ENCODE measurements at places on chromosomes 5 and 9.

- no peak for DNase-seq
These were observed 227.3 kb upstream of the DAPK1 start for GRCh38 chr9:87270221-87270847.

DNA sequence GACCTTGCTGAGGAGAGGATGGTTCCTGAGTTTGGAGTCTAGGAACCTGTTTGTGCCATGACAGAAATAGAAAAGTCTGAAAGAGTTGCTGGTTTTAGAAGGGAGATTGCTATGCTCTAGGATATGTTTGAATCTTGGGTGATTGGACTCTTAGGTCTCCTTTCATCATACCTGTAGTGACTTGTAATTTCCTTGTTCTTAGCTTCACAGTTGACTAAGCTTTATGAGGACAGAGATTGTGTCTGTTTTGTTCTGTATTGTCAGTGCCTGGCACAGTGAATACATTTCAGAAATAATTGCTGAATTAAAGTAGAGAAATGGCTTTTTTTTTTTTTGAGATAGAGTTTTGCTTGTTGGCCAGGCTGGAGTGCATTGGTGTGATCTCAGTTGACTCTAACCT, 31.5 kb downstream of the GAPVD1 start:
- DNase-seq = no peak

DNA sequence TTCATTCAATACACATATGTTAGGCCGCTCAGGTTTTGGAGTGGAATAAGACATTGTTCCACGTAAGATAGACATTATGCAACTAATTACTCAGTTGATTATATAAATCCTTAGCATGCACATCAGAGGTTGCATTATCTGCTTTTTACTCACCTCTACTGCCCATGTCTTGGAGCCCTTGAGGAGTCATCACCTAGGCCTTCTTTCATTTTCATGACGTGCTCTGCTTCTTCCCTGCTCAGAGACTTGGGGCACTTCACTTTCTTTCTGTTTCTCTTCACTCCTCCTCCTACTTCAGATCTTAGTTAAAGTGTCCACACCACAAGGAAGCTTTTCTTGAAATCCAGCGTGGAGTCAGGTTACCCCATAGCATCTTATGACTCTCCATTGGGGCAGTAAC, 241.1 kb downstream of the TLR4 start:
- DNase-seq = no peak

DNA sequence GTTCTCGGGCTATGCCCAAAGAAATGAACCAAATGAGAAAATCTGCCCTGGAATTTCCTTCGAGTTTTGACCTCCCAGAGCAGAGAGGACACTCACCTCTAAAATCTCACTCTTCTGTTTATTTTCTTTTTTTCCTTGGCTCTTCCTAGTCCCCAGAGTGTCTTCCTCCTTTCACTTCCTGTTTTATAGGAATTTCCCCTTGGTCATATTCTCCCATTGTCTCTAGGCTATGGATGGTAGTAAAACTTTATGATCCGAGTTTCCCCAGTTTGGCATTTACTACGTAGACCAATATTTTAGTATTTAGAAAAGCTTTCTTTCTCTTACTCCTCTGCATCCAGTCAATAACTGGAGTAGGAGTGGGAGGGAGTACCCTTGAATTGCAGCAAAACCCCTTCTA, 354.5 kb upstream of the ZNF608 start:
- DNase-seq = no peak

DNA sequence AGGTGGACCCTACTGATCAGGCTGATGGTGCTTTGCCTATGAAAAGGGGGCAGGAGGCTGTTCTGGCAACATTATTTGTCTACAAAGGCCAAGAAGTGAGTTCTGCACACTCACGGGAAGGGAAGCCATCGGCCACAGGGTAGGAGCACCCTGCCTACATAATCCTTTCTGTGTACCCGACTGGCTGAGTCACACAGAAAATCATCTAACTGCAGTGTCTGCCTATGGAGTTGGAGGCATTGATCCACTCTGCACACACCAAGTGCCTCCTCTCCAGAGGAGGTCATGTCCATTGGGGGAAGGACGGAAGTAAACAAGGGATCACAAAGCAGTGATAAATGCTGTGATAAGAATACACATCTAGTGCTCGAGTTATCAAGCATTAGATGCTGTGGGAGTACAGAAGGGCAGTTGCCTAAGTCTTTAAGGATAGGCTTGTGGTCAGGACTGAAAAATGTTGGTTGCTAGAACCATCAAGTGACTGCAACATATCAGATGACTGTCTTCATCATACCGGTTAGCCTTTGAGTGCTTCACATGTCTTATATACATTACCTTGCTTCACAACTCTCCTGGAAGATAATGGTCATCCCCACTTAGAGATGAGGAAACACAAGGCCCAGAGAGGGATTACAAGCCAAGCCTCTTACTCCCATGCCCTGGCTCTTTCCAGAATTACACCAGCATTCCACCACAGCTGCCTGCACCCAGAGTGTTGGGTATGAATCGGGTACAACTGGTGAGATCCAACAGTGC, 1.3 kb upstream of the SLC2A8 start:
- DNase-seq = no peak

DNA sequence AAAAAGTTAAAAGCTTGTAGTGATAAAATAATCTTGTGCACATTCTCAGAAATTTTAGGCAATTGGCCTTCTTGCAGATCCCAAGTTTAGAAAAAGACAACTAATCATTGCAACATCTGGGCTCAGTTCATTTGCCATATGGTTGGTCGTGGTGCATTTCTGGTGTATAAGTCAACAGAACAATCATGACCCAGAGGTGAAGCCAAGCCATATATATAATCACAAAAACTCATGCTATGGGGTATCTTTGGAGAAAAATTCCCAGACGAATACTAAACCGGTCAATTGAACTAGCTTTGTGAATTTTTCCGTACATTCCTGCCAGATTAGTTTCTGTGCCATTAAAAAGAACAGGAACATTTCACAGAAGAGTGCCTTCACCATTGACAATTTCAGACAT, 50.3 kb downstream of the FYB1 start:
- no peak for DNase-seq

GRCh38 chr5:107469064-107469463, 201.7 kb downstream of the EFNA5 start:
- DNase-seq = no peak

- DNase-seq = no peak
These were observed 253.8 kb downstream of the KDM4C start for GRCh38 chr9:7011395-7012067.

DNA sequence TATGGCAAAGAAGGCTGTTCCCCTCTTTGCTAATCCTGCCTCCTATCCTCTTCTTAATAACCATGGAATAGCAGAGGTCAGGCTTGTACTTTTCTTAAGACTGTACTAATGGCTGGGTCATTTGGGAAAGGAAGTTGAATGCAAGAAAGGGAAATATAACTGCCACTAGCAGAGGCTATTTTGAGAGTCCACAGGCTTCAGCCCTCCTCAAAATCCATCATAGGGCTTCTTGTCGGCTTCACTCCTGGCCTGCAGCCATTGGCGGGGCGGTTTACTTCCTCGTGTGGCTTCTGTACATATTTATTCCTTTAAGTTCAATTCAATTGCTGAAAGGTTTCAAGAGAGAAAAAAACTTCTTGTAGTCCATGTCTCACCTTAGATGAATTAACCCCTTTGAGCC, 2.8 kb upstream of the PARP8 start:
- no peak for DNase-seq

DNA sequence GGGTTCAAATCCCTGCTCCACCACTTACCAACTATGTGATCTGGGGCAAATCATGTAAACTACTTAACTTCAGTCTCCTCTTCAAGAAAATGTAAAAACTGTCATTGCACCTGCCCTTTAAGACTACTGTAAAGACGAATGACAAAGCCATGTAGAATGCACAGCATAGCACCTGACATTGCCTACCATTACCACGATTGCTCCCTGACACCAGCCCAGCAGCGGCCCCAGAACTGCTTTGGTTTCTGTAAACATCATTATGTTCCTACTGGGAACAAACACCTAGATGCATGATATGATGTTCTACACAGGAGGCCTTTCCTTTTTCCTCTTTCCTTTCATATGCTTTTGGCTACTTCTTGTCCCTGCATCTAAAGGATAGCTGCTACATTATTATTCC, 23.1 kb upstream of the PLPP6 start:
- no peak for DNase-seq

DNA sequence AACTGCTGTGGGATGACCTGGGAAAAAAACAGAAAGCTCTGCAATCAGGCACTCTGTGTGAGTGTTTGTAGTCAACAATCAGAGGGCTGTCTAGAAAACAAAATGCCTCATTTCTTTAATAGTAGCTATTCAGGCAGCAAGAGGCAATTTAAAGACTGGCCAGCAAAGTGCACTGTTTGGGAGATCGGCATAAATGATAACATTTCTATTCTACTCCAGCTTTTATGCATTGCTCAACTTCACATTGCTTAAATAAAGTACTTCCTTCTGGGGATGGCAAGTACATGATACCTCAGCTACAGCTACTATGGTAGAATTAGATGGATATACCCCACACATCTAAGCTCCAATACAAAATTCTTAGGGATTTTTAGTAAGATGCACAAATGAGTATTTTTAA, 193.1 kb downstream of the DCP2 start:
- no peak for DNase-seq

- no peak for DNase-seq
These were observed 5.8 kb downstream of the NDUFS6 start for GRCh38 chr5:1806974-1807373.

DNA sequence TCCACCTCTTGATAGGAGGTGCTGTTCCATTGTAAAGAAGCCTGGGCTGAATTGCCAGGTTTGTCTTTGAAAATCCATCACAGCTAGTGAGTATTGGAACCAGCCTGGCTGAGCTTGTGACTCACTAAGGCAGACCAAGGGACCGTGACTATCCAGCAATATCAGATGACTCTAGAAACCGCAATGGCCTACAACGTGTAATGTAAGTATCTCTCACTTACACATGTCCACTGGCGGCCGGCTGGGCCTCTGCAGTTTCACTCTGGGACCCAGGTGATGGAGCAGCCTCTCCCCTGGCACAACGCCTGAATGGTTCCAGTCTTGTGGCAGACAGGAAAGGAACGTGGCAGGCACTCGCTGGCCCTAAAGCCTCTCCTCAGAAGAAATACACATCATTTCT, 3.1 kb upstream of the HRH2 start:
- DNase-seq = no peak

- DNase-seq = no peak
These were observed 17.5 kb downstream of the CRB2 start for GRCh38 chr9:123373447-123373923.

DNA sequence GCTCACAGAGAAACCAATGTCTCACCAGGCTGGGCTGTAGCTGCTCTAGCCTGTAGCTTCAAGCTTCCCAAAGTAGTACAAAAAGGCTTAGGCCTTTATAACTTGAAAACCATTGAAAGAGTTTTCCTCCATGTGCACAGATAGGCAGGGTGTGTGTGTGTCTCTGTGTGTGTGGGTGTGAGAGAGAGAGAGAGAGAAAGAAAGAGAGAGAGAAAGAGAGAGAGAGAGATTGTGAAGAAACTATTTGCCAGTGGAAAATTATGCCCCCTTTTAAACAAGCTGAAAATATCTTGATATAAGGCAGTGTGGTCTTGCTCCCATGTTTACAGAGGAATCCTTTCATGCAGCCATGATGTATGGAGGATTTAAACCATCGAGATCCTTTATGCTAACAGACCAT, 17.9 kb upstream of the GDNF start:
- DNase-seq = no peak

- no peak for DNase-seq
These were observed 216.6 kb downstream of the TSSK1B start for GRCh38 chr5:113218200-113218599.

GRCh38 chr9:6759185-6759977, 1.6 kb downstream of the KDM4C start:
- no peak for DNase-seq

- no peak for DNase-seq
These were observed 458.2 kb downstream of the TMEM232 start for GRCh38 chr5:110268283-110268682.

GRCh38 chr5:169201597-169201996, 99.3 kb downstream of the SLIT3 start:
- DNase-seq = no peak

- DNase-seq = no peak
These were observed 5.0 kb upstream of the SET start for GRCh38 chr9:128684065-128684324.

GRCh38 chr9:752201-752600, 89.3 kb upstream of the DMRT1 start:
- no peak for DNase-seq

- DNase-seq = no peak
These were observed 5.1 kb downstream of the BHMT2 start for GRCh38 chr5:79074641-79075040.

DNA sequence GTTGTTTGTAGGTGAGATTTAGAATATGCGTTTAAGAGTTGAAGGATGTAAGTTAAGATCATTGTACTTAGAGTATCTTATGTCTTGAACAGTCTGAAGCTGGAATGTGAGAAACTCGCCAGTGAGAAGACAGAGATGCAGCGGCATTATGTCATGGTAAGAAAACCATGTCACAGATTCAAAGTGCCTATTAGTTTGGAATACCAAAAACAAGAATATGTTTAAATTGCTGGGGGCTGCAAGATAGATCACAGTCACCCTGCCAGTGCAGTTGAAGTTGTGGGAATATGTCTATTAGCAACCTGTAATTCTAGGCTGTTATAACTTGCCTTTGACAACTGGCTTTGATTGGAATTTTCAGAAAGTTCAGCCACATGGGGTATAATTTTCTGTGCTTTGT, 3.0 kb downstream of the TLE4 start:
- DNase-seq = no peak

GRCh38 chr9:137919095-137919465, 41.5 kb downstream of the CACNA1B start:
- DNase-seq = no peak

DNA sequence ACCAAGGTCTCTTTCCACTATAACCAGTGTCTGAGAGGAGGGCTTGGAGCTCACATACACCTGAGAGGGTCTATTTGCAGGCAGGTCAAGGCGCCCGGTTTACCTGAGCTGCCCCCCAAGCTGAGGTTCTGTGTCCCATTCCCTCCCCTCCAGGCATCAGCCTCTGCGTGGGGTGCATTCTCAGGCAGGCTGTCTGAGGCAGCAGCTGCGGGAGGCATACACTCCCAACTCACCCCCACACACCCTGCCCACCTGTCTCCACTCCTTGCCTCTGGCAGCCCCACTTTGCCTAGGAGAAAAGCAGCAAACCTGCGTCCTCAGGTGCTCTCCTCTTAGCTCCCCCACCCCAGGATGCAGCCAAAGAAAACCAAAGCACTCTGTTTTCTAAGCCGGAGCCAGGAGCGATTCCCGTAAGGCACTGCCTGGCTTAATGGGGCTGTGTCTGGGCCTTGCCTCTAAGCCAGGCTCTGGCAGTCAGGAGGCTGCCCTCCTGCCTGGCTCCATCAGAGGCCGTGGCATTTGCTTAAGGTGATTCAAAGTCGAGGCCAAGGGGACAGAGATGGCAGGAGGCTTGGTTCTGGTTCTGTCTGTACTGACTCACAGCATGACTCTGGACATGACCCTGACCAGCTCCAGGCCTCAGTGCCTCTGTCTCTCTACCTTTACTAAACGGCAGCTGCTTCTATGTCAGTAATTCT, 139.2 kb upstream of the TRIM32 start:
- DNase-seq = no peak

DNA sequence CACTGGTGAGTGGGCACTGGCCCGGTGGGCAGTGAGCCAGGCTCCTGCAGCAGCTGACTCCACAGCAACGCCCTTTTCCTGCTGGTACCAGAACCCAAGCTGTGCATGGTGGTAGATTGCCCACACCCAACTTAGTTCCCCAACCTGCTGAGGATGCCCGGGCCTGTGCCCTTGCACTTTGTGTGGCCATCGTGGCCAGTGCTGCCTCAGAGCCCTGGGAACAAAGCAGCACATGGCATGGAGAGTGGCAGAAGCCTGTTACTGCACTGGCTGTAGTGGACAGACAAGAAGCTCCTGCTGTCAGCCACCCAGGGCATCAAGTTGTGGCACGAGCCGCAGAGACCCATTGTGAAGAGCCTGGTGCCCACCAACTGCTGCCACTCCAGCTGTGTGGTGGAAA, 612.9 kb downstream of the DNAH5 start:
- no peak for DNase-seq

Data from stimulated activated CD4-positive, alpha-beta T cell treated with anti-CD3 and anti-CD28 coated beads, Interleukin-2, amount 100 ng/mL, for 48 hours (primary cell).